ENCODE measurements at places on chromosomes 12 and 14.

GRCh38 chr14:24329736-24330135, 5.1 kb downstream of the ADCY4 start:
- DNase-seq: peak; percentile 80

DNA sequence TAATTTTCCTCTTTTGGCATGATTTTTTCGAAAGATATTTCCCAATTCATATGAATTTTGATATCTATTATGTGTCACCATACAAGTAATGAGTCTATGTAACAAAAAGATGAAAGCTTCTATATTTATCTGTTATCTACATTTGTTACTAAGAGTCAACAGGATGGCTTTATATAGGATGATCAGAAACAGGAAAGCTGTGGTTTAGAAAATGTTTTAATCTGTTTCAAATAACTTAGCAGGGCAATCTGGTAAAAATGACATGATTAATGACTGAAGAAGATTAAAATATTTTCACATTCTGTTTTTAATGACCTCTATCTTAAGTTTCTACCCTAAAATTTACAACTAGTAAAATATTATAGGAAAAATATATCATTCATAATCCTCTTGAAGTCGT, 105.8 kb downstream of the MSRB3 start:
- DNase-seq: no peak

DNA sequence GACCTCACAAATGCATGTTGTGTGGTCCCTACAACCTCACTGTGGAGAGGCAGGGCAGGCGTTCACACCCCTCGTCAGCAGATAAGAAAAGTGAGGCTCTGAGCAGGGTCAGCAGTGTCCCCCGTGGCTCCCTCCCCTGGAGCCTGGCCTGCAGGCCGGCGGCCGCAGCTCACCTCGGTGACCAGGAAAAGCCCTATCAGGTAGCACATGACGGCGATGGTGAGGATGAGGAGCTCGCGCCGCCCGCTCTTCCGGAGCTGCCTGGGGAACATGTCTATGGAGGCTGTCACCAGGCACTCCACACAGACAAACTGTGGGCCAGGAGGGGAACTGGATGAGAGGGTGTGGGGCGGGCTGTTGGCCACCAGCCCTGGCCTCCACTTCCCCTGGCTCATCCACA, 18.0 kb downstream of the SLC6A12 start:
- no peak for DNase-seq

DNA sequence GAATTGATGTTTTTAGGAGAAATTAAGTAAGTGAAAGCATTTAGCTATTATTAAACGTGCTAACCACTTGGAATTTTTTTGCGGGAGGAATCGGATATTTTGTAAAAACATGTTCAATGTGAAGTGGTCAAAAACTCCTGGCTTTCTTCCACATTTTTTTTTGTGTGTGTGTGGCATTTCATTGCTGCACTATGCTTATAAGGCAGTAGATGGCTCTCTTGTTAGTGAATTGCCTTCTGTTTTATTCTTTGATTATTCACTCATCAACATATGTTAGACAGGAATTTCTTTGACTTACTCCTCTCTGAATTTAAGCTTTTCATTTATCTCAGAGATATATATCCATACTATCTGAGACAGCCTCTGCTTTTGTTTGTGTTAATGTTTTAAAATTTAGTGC, 71.3 kb downstream of the DERA start:
- DNase-seq: no peak

GRCh38 chr12:55736076-55736475, 6.8 kb upstream of the GDF11 start:
- no peak for DNase-seq

DNA sequence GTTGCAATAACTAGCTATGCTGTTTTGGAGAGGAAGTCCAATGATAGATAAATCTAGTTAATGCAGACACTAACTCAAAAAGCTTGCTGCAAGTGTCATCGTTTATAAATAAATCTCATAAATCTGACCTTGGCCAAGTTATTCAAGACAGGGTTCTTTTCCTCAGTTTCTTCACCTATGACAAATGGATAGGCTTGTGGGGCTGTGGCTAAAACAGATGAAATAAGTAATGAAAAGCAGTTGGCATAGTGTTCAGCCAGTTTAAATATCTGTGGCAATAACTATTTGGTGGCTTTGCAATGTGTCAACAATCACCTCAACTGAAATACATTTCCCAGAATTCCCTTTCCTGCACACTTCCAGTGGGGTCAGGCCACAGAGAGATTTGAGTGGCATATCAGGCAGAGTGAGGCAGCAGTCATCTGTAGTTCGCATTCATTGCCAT, 169.9 kb downstream of the DYRK2 start:
- no peak for DNase-seq

DNA sequence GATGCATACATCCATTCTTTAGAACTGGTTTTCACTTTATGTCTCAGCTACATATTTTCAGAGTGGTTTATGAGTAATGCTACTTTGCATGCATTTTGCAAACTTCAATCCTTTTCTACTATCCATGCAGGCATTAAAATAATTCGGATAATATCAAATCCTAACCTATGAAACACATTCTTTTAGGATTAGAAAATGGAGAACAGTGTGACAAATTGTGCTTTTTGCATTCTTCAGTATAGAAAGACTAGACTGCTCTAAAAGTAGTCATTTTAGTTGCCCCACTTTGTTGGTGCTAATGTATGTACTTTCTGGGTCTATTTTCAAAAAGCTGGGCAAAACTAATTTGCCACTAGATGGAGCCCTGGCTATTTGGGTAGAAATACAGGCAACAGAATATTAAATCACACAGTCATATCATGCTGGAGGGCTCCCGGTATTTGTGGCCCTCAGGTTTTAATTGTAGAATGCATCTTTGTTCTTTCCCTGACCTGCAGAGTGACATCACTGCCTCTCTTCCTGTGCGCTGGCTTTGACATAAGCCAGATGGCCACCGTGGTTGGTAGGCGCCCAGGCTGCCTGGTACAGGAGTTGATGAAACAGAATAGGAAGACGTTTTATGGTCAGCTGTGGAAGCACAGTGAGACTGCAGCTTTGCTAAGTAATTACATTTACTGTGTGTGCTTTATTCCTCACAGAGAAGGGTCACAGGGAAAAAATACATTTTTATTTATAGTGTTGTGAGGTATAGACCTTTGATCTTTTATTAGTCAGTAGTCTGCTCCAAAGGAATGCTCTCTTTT, 28.1 kb downstream of the MSRB3 start:
- no peak for DNase-seq

DNA sequence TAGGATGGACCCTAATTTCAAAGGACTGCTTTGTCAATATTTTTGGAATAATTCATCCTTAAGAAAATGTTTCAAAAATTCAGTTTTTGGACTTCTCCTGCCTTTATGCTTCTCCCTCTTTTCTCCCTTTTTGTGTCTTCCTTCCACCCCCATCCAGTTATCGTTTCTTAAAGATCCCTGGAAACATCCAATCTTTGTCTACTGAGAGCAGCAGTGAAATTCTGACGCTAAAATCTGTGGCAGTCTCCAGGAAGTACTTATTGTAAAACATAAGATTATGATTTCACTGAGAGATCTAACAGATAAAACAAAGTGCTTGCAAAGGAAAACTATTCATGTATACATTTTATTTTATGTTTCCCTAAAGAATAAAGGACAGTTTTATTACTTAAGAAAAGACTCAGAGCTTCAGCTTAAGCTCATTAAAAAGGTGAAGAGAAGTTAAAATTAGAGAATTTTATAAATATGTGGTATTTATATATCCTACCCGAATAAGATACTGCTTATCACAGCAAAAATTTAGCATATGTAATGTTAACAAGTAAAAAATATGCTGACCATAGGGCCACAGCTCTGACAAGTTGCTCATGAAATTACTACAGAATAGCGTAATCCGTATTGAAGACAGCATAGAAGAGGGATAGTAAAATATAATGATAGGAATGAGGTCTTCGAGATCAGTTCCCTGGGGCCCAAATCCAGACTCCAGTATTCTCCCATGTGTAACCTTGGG, 6.9 kb downstream of the FRMD6 start:
- DNase-seq: no peak

DNA sequence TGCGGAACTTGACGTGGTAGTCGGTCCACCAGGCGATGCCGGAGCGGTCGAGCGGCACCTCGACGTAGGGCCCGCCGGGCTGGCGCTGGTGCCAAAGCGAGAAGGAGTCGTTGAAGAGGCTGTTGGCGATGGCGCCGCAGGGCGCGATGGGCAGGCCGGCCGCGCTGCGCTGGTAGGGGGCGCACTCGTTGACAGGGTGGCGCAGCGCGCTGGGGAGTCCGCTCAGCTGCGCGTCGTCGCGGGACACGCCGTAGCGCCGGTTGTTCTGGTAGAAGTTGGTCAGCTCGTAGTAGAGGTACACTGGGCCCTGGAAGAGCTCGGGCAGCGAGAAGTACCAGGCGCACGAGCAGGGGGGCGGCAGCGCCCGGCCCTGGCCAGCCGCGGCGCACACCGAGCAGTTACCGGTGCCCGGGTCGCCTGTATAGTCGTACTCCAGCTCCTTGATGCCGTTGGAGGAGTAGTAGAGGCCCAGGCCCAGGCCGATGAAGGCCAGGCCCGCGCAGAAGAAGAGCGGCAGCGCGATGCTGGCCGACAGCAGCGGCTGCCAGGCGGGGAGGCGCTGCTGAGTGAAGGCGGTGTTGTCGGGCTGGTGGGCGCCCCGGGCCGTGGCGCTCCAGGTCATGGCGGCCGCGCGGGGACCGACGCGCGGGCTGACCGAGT, 482 bp downstream of the TMEM30B start:
- DNase-seq: peak; percentile 92

GRCh38 chr12:98869886-98870503, 224.9 kb downstream of the APAF1 start:
- DNase-seq: no peak

DNA sequence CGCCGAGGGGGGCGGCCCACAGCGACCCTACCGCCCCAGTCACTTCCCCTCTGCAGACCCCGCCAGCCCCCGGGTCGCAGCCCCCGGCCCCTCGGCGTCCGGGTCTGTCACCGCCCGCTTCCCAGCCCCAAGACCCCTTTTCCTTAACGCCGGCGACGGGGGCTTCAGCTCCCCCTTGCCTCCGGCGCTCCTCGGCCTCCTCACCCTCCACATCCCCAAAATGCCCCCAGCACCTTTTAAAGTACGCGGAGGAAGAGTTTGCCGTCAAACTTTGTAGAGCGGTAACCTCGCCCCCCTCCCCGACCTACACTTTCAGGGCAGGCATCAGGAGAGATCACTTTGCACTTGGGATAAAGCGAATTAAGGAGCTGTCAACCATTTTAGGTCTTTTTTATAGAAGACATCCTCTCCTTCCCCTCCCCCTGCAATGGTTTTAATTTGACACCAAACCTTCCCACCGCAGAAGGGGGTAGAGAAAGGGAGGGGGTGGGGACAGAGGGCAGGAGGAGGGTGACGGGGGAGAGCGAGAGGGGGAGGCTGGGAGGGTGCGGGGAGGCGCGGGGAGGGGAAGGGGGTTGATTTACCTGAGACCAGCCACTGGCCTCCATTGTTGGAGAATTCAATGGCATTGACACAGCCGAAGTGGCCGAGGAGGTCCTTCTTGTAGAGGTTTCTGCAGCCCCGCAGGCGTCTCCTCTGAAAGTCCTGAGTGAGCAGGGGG, 578 bp downstream of the DCAF5 start:
- no peak for DNase-seq

GRCh38 chr12:21518451-21518850, 7.6 kb upstream of the SPX start:
- no peak for DNase-seq

DNA sequence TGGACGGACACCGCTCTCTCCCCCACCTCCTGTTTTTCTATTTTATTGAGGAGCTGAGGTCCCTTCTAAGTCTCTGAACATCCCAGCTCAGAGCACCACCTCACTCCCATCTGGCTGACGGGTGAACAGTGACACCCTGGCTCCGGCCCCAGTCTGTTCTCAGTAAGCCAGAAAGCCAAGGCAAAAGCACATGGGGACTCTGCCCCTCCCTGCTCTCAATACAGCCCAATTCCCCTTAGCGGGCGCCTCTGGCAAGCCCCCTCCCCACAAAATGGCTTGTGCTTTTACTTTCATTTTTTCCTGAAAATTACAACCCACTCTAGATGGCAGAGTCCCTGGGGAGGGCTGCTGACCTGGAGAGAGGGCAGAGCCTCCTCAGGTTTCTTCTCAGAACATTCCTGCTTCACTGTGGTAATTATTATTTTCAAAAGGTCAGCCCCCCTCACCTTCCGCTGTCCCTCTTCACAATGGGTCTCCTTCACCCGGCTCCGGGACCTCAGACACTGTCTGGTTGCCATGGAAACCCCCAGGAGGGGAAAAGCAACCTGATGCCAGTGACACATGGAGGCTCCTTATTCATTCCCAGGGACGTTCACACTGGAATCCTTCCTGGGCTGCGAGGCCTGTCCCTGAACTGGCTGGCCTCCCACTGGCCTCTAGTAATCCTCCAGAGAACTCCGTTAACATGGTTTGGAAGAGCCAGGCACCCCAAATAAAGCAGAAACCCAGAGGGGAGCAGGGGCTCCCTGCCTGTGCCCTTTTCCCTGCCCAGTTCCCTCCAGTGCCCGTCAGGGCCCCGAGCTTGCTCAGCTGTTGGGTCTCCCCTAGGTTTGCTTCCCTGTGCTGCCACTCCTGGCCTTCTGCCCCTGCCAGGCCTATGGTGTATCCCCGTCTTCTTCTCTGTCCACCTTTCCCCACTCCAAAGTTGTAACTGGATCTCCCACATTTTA, 15.9 kb downstream of the COL2A1 start:
- DNase-seq: peak; percentile 49

GRCh38 chr12:103442822-103443221, 52.9 kb downstream of the C12orf42 start:
- no peak for DNase-seq

- DNase-seq: no peak
Measured at GRCh38 chr12:112163471-112163991, 38.2 kb downstream of the TRAFD1 start.

GRCh38 chr14:60232185-60232584, 16.8 kb upstream of the PPM1A start:
- no peak for DNase-seq

GRCh38 chr12:62434494-62435302, 31.9 kb upstream of the MON2 start:
- no peak for DNase-seq

DNA sequence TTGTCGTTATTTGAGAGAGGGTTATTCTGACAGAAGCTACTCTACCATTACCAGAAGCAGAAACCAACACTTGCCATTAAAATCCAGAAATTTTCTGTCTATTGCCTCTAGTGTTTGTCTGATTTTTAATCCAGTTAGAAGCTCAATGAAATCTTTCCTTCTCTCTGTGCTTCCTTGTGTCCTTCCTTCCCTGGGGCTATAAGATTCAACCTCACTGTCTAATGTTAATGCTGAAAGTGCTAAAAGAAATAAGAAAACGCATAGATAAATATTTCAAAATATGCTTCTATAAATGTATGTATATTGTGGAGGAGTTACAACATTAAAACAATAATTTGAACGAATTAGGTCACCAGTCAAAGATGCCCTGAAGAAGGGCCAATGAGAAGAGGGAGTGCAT, 120.8 kb downstream of the SEC23A start:
- DNase-seq: no peak

- DNase-seq: no peak
Measured at GRCh38 chr14:32470161-32470715, 141.1 kb downstream of the AKAP6 start.
